ENCODE measurements at places on chromosomes 3 and 15. TPM values are rescaled to one million over a fixed set of nuclear protein-coding genes. Genes with fewer than 3 reads are reported as not detected.

DNA sequence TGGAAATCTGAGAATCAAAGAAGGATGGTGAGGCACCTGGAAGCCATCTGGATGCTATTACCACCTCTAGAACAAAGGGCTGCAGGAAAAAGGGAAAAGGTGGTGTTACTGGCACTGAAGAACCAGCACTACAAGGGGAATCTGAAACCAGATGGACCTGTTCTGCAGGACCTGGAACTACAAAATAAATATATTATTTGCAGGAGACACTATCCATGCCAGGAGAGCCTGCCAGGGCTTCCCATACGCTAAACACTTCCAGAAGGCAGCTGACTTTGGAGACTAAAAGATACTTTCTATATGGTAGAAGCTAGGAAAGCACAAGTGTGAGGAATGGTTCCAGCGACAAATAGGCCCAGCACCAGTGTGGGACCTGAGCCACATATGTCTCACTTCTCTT, 83.4 kb upstream of the POU1F1 start:
- H3K27me3 ChIP-seq: peaks cover 3% of the 10 kb centered on the region
- no peak overlapping the region for H3K27ac ChIP-seq
- H3K4me1 ChIP-seq: no peaks in the 10 kb centered on the region
- no peaks in the 10 kb centered on the region for H3K36me3 ChIP-seq
- no peak for DNase-seq

DNA sequence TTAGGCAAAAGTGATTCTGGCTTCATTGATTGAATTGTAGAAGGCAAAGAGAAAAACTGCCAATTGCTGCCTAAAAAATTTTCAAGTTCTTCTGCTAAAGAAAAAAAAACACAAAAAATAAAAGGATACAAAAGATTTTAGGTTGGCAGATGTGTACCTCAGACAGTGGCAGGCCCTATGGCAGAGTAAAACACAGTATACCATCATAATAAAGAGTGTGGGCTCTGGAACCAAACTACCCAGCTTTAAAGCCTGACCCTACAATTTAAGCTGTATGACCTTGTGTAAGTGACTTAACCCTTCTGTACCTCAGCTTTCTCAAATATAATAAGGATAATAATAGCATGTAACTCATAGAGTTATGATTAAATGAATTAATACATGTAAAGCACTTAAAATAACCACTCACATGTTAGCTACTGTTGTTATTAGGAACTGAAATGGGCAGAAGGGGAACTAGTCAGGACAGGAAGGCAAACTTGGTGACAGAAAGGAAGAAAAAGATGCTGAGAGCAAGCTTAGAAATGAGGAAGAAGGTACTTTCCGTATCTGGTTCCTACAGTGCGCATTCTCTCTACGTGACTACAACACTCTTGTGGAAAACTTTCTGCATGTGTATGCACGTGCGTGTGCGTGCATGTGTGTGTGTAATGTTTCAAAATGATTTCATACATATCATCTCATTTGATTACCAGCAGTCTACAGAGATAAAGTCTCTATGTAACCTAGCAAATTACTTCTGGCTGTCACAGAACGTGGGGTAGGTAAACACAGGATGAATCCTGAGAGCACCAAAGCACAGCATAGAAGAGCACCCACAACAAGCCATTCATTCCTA, 13.6 kb upstream of the GATM start:
- no peak for DNase-seq
- no peaks in the 10 kb centered on the region for H3K4me1 ChIP-seq
- H3K36me3 ChIP-seq: no peaks in the 10 kb centered on the region
- H3K27ac ChIP-seq: no peak overlapping the region
- no peak overlapping the region for H3K4me3 ChIP-seq
- peaks cover 10% of the 10 kb centered on the region for H3K27me3 ChIP-seq

Gene HESX1
- 0.90 TPM for total RNA-seq

DNA sequence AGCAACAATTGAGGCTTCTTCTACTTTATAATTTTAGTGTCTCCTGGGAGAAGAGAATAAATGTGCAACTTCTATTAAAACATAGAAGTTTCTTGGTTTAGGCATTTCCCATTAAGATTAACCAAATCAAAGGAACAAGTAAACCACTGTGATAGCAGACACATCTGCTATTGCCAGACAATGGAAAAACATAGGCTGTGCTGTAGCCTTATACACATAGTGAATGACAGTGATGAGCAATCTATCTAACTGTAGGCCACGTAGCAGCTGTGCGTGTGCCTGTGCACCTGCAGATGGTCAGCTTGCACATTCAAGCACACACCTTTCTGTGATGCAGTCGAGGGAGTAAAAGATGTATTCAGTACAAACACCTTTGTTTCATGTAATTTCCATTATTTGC, 32.7 kb downstream of the GNB4 start:
- no peaks in the 10 kb centered on the region for H3K27me3 ChIP-seq
- H3K36me3 ChIP-seq: no peaks in the 10 kb centered on the region

Gene ZNF619
- total RNA-seq: 8.3 TPM

Gene STRC
- total RNA-seq: 0.44 TPM

All from activated CD4-positive, alpha-beta memory T cell treated with anti-CD3 and anti-CD28 coated beads for 36 hours (primary cell).